Activated CD4-positive, alpha-beta T cell treated with anti-CD3 and anti-CD28 coated beads, Interleukin-2, amount 10 ng/mL, durations not matched to agents 7 days and 5 days (primary cell): ENCODE measurements at places on chromosomes 11 and 22. TPM values are rescaled to one million over a fixed set of nuclear protein-coding genes. Genes with fewer than 3 reads are reported as not detected.

DNA sequence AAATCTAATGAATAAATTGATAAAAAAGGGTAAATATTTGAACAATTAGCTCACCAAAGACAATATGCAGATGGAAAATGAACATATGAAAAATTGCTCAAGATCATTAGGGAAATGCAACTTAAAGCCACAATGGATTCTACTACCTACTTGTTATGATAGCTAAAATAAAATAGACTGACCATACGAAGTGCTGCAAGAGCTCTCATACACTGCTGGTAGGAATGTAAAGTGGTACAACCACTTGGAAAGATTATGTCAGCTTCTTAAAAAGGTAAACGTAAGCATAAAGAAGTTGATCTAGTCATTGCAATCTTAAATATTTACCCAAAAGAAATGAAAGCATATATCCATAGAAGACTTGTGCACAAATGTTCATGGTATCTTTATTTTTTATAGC is 504.2 kb upstream of the ARHGAP42 start:
- no peak for DNase-seq

APOA4 gene
- total RNA-seq, result not detected

KCNK4 gene
- not detected for total RNA-seq

SLC17A6 gene
- total RNA-seq, result not detected

DNA sequence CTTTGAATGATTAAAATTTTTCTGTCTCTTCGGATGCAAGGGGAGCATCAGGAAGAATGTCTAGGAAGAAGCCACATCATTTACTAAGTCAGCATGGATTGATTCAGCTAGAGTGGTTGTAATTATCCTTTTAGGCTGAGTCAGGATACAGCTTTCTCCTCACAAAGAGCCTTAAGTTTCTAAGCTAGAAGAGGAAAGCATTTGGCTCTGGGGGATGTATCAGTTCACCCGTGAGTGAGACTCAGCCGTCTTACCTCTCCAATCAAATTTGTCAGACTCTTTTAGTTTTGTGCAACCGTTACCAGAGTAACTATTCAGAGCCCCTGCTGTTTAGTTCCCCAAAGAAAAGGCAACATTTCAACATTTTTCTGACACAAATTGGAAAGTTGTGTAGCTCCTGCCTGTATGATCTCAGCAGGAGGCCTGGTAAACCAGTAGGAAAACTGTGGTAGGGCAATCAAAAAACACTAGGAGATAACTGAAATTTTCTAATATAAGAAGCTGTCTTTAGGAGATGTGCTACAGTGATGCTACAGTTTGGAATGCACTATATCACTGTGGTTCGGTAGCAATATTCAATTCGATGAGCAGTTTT is 432.4 kb upstream of the LUZP2 start:
- no peak for DNase-seq

IGF2 gene
- total RNA-seq, result 0.08 TPM

GRCh38 chr22:30777587-30777986 is 82.9 kb downstream of the OSBP2 start:
- no peak for DNase-seq

DNA sequence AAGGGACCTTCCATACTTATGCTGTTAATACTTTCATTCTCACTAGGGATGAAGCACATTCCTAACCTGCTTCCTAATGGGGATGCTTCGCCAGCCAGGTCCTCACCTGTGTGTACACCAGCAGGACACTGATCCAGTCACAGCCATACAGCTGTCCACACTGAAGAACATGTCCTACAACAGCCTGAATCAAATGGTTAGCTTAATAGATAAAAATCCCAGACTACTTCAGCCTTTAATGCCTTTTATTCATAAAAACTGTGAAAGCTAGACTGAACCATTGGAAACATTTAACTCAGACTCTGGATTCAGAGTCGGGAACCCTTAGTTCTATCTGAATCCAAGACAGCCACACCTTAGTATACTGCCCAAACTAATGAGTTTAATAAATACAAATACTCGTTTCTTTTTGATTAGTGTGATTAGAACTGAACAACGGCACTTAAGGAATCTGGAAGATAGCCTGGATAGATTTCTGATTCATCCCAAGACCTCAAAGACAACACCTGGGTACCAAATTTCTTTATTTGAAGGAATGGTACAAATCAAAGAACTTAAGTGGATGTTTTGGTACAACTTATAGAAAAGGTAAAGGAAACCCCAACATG is 3.3 kb downstream of the FTH1 start:
- DNase-seq, result no peak

- no peak for DNase-seq
These were observed 11.4 kb downstream of the ZNRF3 start for GRCh38 chr22:28894807-28895206.

GRCh38 chr11:84381666-84382065 is 1095.5 kb upstream of the CCDC90B start:
- no peak for DNase-seq

GRCh38 chr11:92675810-92676209 is 293.6 kb upstream of the MTNR1B start:
- no peak for DNase-seq

SULT4A1 gene
- not detected for total RNA-seq

UPK3A gene
- not detected for total RNA-seq

MMP27 gene
- not detected for total RNA-seq

- peak; percentile 24 for DNase-seq
These were observed at the start of gene BARX2 for GRCh38 chr11:129375751-129376657. BARX2 (plus strand) TSS chr11:129375848; CDS start chr11:129376036, 188 bp downstream.
